Lung (tissue), 17 donors: ENCODE measurements at places on chromosomes 1 and 21. TPM values are rescaled to one million over a fixed set of nuclear protein-coding genes. Genes with fewer than 3 reads are reported as not detected.
A peak's percentile ranks its signal among the peaks of the same experiment; 100 is the strongest.

CDK18 gene
- 10.9 TPM for total RNA-seq

LENEP gene
- total RNA-seq = 0.89 TPM

DNA sequence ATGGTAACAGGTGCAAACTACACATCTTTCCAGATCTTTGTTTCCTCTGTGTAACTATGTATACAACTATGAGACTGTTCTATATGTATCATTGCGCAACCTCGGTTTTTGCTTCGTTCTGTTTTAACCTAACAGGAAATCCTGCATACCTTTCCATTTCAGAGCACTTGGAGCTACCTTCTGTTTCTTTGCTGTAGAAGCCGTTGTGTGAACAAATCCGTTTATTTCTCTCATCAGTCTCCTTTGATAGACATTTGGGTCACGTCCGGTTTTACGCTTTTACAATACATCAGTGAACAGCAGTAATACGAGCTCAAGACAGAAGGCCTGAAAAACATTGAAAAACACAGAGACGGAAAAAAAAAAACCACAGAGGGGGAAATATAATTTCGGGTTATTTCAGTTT is 10.5 kb downstream of the ATP5IF1 start:
- H3K36me3 ChIP-seq = no peaks in the 10 kb centered on the region
- H3K4me3 ChIP-seq = no peak overlapping the region
- H3K27me3 ChIP-seq = no peaks in the 10 kb centered on the region
- H3K27ac ChIP-seq = no peak overlapping the region
- H3K4me1 ChIP-seq = peaks cover 8% of the 10 kb centered on the region
- DNase-seq = peak; percentile 88

TNFAIP8L2 gene
- 11.3 TPM for total RNA-seq

- no peaks in the 10 kb centered on the region for H3K4me1 ChIP-seq
- H3K4me3 ChIP-seq = no peak overlapping the region
- no peak for DNase-seq
Observed at GRCh38 chr1:4771721-4772120, 117.3 kb downstream of the AJAP1 start.

GRCh38 chr1:43359696-43360095 is 915 bp downstream of the CDC20 start:
- peaks cover 33% of the 10 kb centered on the region for H3K36me3 ChIP-seq
- no peak for DNase-seq
- H3K4me1 ChIP-seq = peaks cover 6% of the 10 kb centered on the region
- no peak overlapping the region for H3K4me3 ChIP-seq
- H3K27me3 ChIP-seq = no peaks in the 10 kb centered on the region

PM20D1 gene
- 0.48 TPM for total RNA-seq

S100A16 gene
- total RNA-seq = 70.6 TPM

- H3K4me1 ChIP-seq = peaks cover 2% of the 10 kb centered on the region
- no peak overlapping the region for H3K4me3 ChIP-seq
- no peaks in the 10 kb centered on the region for H3K36me3 ChIP-seq
Observed at GRCh38 chr1:17056551-17056950, 2.7 kb upstream of the SDHB start.

CLDN14 gene
- total RNA-seq = 0.15 TPM

- H3K36me3 ChIP-seq = no peaks in the 10 kb centered on the region
- no peaks in the 10 kb centered on the region for H3K27me3 ChIP-seq
- no peak for DNase-seq
- H3K4me1 ChIP-seq = no peaks in the 10 kb centered on the region
Observed at GRCh38 chr1:18151436-18152122, 44.0 kb downstream of the IGSF21 start.

- no peak overlapping the region for H3K4me3 ChIP-seq
- no peaks in the 10 kb centered on the region for H3K36me3 ChIP-seq
- H3K27ac ChIP-seq = no peak overlapping the region
- H3K27me3 ChIP-seq = no peaks in the 10 kb centered on the region
Observed at GRCh38 chr1:169527001-169527400, 41.3 kb upstream of the SLC19A2 start.

GRCh38 chr1:228456252-228457016 is 30.7 kb upstream of the RNF187 start:
- H3K4me3 ChIP-seq = no peak overlapping the region
- H3K27ac ChIP-seq = no peak overlapping the region
- no peak for DNase-seq
- H3K4me1 ChIP-seq = peaks cover 8% of the 10 kb centered on the region
- no peaks in the 10 kb centered on the region for H3K36me3 ChIP-seq
- peaks cover 10% of the 10 kb centered on the region for H3K27me3 ChIP-seq

DNA sequence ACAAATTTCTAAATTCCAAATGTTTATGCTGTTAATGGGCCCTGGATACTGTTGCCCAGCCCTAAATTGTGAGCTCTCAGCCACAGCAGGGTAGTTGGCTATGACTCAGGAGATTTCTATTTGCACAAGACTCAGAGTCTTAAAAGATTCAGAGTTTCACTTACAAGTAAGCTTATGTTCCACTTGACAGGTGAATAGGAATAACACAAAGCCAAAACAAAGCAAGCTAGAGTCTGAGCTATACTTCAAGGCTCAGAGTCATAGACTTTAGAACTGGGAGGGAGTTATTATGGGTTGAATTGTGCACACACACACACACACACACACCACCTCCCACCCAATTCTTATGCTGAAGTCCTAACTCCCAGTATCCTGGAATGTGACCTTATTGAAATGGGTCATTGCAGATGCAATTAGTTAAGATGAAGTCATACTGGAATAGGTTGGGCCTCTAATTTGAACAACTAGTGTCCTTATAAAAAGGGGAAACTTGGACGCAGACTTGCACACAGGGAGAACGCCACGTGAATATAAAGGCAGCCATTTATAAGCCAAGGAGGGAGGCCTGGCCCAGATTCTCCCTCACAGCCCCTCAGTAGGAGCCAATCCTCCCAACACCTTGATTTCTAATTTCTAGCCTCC is 30.2 kb downstream of the PRDX6 start:
- H3K36me3 ChIP-seq = no peaks in the 10 kb centered on the region
- no peak overlapping the region for H3K27ac ChIP-seq
- H3K27me3 ChIP-seq = no peaks in the 10 kb centered on the region
- no peak overlapping the region for H3K4me3 ChIP-seq

CELA2B gene
- total RNA-seq = 1.3 TPM

DNA sequence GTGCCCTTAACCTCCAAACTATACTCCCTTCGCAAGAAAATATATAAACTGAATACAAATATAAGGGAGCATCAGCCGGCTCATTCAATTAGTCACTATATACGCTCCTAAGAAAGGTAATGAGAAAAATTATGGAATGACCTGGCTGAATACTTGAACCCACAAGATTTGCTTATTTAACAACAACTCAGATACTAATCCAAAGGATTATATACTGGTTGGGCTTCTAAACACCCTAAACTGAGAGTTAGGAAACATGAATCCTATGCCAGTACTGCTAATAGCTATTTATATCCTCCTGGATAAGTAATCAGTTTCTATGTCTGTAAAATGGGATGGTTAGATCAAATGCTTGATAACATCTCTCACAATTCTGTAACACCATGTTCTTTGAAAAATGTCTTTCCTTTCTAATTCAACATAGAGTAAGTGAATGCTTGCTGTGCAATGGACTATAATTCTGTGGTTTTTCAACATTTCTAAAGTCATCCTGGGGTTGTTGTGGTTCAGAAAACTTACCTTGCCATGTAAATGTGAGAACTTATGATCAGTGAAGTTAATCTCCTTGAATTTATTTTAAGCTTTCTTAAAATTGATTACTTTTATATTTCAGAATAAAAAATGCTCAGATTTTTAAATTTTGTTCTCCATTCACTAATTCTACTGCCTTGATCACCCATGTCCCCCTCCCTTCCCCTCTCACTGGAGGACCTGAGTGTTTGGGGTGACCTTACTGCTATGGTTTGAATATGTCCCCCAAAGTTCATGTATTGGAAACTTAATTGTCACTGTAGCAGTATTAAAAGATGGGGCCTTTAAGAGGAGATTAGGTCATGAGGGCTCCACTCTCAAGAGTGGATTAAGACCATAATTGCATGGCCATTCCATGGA is 14.5 kb downstream of the DUSP10 start:
- H3K4me1 ChIP-seq = no peaks in the 10 kb centered on the region
- H3K27ac ChIP-seq = no peak overlapping the region
- no peaks in the 10 kb centered on the region for H3K27me3 ChIP-seq
- no peaks in the 10 kb centered on the region for H3K36me3 ChIP-seq

DNA sequence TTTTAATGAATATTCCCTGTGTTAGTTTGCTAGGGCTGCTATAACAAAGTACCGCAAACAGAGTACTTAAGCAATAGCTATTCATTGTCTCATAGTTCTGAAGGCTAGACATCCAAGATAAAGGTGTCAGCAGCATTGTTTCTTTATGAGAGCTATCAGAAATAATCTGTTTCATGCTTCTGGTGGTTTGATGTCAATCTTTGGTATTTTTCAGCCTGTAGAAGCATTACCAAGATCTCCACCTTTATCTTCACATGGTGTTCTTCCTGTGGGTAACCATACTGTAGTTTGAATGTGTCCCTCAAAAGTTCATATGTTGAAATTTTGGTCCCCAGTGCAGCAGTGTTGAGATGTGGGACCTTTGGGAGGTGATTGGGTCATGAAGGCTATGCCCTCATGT is 7.4 kb downstream of the RBM11 start:
- H3K4me1 ChIP-seq = no peaks in the 10 kb centered on the region
- no peak overlapping the region for H3K4me3 ChIP-seq
- H3K27me3 ChIP-seq = no peaks in the 10 kb centered on the region
- H3K36me3 ChIP-seq = no peaks in the 10 kb centered on the region
- DNase-seq = no peak

- H3K27ac ChIP-seq = no peak overlapping the region
- no peaks in the 10 kb centered on the region for H3K27me3 ChIP-seq
- no peaks in the 10 kb centered on the region for H3K4me1 ChIP-seq
- DNase-seq = no peak
- no peaks in the 10 kb centered on the region for H3K36me3 ChIP-seq
Observed at GRCh38 chr1:13498553-13498952, 15.2 kb downstream of the LRRC38 start.

DNA sequence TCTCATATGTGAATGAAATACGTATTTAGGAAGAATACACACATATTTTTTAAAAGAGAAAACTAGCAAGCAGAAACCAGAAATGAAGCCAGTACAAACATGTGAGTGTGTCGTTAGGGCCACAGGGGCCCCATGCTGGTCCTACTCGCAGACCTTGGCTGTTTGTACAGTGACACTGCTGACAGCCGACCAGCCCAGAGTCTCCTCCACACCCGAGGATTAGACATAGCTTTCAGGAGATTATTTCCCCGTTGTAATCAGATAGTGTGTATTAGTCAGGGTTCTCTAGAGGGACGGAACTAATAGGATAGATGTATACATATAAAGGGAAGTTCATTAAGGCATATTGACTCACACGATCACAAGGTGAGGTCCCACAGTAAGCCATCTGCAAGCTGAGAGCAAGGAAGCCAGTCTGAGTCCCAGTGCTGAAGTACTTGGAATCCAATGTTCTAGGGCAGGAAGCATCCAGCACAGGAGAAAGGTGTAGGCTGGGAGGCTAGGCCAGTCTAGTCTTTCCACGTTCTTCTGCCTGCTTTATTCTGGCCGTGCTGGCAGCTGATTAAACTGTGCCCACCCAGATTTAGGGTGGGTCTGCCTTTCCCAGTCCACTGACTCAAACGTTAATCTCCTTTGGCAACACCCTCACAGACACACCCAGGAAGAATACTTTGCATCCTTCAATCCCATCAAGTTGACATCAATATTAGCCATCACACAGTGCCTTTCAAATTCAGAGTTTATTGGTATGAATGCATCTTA is 51.2 kb downstream of the DIP2A start:
- no peaks in the 10 kb centered on the region for H3K4me1 ChIP-seq
- DNase-seq = peak; percentile 58
- H3K36me3 ChIP-seq = peaks cover 23% of the 10 kb centered on the region

GPX7 gene
- total RNA-seq = 7.3 TPM

DNA sequence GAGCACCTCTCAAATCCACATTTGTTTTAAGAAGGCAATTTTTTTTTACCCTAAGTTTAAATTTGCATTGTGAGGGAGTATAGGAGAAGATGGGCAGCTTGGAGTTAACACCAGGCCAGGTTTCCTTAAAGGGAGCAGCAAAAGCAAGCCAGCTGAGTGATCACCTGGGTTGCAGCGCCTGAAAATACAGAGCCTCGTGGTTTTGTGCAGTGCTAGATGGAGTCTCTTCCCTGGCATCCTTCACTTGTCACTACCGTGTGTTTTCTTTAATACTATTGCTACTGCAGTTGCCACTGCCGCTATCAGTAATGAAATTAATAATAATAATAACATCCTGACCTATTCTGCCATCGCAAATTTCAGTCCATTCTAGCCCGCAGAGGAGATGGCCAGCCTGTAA is 35.2 kb upstream of the VAV3 start:
- no peak overlapping the region for H3K27ac ChIP-seq
- no peaks in the 10 kb centered on the region for H3K4me1 ChIP-seq
- H3K36me3 ChIP-seq = no peaks in the 10 kb centered on the region
- no peak for DNase-seq

DNA sequence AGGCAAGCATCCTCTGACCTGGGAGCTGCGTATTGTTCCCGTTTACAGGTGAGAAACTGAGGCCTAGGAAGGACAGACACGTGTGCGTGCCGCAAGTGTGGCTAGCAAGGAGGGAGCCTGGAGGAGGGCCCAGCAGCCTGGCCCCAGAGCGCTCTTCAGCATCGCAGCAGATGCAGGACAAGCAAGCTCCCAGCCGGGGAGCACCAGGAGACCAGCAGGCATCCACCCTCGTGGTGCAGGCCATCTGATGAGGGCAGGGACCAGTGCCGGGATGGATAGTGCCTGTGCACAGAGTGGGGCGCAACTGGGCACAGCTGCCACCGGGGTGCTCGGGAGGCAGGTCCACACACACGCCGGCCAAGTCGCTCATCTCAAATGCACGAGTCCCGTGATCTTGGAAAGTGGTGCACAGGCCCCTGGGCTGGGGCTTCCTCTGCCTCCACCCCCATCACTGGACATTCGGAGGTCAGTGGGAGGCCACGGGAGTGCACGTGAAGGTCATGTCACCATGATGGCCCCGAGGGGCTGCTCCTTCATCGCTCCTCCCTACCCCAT is 55.1 kb downstream of the COL18A1 start:
- H3K4me1 ChIP-seq = no peaks in the 10 kb centered on the region
- no peaks in the 10 kb centered on the region for H3K27me3 ChIP-seq
- no peak overlapping the region for H3K27ac ChIP-seq
- no peak overlapping the region for H3K4me3 ChIP-seq

DPYD gene
- 97.8 TPM for total RNA-seq

GRCh38 chr1:46725736-46726108 is 6.8 kb upstream of the EFCAB14 start:
- no peak overlapping the region for H3K4me3 ChIP-seq
- H3K4me1 ChIP-seq = peaks cover 5% of the 10 kb centered on the region
- no peaks in the 10 kb centered on the region for H3K27me3 ChIP-seq
- DNase-seq = no peak
- no peak overlapping the region for H3K27ac ChIP-seq
- no peaks in the 10 kb centered on the region for H3K36me3 ChIP-seq

DNA sequence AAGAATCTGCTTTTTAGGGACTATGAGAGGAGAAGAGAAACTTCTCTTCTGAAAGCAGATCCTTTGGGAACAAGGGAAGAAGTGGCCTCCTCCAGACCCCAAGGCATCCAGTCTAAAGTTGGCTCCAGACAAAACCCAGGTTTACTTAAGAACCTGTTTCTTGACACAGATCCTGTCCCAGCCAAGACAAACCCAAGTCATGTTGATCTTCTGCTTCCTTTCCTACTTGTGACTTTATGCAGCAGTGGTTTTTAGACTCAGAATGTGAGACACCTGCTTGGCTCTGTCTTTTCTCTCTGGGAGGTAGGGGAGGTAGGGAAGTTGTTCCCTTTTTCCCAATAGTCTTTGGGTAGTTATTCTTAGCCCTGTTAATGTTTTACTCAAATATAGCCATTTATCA is 38.3 kb downstream of the ELAPOR1 start:
- peak; percentile 43 for DNase-seq
- H3K4me1 ChIP-seq = no peaks in the 10 kb centered on the region
- H3K27ac ChIP-seq = no peak overlapping the region
- no peaks in the 10 kb centered on the region for H3K27me3 ChIP-seq
- no peak overlapping the region for H3K4me3 ChIP-seq

- DNase-seq = peak; percentile 70
- no peak overlapping the region for H3K4me3 ChIP-seq
- peaks cover 10% of the 10 kb centered on the region for H3K4me1 ChIP-seq
- no peaks in the 10 kb centered on the region for H3K36me3 ChIP-seq
Observed at GRCh38 chr1:237119091-237119490, 77.1 kb downstream of the RYR2 start.
